ENCODE measurements at places on chromosomes 3 and 15.

DNA sequence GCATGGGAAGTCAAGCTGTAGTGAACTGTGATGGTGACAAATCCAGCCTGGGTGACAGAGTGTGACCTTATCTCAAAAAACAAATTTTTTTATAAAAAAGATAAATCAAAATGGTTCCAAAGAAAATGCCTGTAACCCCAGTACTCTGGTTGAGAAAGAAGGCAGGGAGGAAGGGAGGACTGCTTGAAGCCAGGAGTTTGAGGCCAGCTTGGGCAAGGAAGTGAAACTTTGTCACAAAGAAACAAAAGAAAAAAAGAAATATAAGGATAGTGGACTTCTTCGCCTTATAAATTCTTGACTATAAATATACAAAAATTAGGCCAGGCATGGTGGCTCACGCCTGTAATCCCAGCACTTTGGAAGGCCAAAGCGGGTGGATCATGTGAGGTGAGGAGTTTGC, 34.1 kb downstream of the SMARCC1 start:
- no peak for DNase-seq

- DNase-seq, result no peak
Measured at GRCh38 chr3:141646760-141647561, 91.1 kb upstream of the RNF7 start.

GRCh38 chr3:79361748-79362378, 405.9 kb downstream of the ROBO1 start:
- DNase-seq, result no peak

- no peak for DNase-seq
Measured at GRCh38 chr15:101625980-101626379, 26.2 kb downstream of the TM2D3 start.

- DNase-seq, result no peak
Measured at GRCh38 chr3:98903705-98904481, 2.4 kb upstream of the DCBLD2 start.

- no peak for DNase-seq
Measured at GRCh38 chr15:71219645-71220044, 104.4 kb downstream of the THSD4 start.

DNA sequence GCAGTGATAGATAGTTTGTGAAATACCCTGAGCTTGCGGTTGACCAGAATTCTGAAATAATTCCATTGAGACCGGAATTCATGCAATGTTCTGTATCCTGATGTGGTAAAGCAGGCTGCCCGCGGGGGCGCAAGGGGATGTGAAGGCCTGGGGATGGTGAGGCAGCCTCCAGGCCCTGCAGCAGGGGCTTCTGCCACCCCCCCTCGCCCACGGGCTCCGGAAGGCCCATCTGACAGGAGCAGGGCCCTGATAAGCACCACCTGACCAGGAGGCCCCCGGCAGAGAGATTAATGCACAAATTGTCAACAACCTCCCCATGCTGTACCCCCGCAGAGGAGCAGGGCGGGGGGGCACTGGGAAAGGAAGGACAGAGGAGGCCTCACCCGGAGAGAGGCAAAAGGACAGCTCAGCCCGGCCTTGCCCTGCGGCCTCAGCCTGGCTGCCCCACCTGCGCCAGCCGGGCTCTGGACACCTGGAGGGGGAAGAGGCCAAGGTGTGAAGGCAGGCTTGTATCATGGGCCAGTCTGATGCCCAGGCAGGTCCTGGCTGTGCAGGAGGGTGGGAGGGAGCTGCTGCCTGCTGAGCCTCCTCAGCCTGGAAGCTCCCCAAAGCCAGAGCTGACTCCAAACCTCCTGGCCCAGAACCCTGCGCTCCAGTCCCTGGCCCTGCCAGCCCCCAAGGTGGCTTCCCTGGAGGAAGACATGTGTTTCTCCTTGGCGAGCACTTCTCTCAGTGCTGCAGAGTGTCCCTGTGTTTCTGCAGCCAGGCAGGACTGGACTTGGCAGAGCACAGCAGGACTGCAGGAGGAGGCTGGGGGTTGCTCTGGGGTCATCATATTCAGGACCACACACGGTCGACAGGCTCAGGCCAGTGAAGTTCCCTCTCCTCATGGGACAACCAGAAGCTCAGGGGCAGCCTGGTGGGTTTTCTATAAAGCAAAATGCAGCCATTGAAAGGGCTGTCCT, 46.5 kb downstream of the RPN1 start:
- DNase-seq, result no peak

- DNase-seq, result no peak
Measured at GRCh38 chr3:174253940-174254339, 605.2 kb upstream of the NAALADL2 start.

- DNase-seq, result no peak
Measured at GRCh38 chr3:2628117-2628516, 482.1 kb downstream of the IL5RA start.

DNA sequence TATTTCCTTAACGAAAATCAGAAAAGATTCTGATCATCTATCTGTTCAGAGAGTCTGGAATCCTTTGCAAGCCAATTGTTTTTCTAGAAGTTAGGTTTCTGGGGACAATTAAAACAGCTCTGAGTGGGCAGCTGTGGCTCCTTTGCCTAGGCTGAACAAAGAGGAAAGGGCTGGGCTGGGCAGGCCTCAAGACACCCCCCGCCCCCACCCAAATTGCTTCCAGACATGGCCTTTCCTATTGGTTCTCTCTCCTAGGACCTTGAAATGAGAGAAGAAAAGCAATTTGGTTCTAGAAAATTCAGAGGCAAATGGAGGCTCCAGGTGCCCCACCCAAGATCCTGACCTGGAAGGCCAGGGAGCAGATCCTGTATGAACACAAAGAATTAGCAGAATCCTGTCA, 2.3 kb upstream of the ADPGK start:
- DNase-seq, result no peak

GRCh38 chr3:61734749-61735686, 173.6 kb downstream of the PTPRG start:
- DNase-seq, result no peak

DNA sequence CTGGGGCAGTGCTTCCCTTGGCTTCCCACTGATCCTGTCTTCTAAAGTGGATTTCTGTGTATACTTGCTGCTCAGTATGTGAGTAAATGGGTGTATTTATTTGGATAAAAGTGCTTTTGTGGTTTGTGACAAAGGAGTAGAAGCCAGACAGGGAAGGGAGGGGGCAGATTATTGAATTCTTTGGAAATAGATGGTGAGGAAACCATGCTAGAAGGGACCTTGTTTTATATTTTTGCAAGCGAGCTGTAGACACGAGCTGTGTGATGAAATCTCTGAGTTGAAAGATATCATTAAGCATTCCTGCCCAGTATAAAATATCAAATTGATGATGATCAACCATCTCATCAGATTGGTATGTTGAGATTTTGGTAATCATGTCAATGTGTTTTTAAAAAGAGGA, 68.9 kb downstream of the DUT start:
- no peak for DNase-seq

DNA sequence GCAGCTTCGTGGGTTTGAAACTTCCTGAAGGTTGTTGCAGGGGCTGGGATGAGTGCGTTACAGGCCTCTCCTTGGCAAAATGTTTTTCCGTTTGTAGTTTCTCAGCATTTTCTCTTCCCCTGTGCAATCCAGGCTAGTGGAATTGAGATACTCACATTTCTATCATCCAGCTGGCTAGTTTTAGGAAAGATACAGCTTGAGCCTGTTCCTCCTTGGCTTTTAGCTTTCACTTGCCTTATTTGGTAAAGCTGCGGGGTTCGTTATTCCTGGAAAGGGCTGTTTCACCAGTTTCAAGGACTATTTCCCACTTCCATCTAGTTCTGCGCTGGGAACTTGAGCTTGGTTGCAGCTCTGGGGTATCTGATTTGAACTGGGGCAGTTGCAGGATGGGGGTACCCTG, 90.3 kb downstream of the ITPR1 start:
- DNase-seq, result no peak

GRCh38 chr3:134404366-134404885, 30.2 kb upstream of the AMOTL2 start:
- DNase-seq, result no peak

- DNase-seq, result no peak
Measured at GRCh38 chr15:42996871-42997270, 76.3 kb upstream of the TTBK2 start.

DNA sequence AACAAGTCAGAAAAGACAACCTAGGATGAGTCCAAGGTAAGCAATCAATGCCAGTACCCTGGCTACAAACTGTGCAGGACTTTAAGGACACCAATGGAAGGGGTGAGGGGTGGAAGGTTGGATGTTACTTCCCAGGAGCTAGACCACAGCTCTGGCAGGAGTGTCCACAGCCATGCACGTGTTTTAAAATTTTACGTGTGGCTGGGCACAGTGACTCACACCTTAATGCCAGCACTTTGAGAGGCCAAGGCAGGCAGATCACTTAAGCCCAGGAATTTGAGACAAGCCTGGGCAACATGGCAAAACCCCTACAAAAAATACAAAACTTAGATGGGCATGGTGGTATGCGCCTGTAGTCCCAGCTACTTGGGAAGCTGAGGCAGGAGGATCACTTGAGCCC, 14.7 kb upstream of the HDC start:
- no peak for DNase-seq

DNA sequence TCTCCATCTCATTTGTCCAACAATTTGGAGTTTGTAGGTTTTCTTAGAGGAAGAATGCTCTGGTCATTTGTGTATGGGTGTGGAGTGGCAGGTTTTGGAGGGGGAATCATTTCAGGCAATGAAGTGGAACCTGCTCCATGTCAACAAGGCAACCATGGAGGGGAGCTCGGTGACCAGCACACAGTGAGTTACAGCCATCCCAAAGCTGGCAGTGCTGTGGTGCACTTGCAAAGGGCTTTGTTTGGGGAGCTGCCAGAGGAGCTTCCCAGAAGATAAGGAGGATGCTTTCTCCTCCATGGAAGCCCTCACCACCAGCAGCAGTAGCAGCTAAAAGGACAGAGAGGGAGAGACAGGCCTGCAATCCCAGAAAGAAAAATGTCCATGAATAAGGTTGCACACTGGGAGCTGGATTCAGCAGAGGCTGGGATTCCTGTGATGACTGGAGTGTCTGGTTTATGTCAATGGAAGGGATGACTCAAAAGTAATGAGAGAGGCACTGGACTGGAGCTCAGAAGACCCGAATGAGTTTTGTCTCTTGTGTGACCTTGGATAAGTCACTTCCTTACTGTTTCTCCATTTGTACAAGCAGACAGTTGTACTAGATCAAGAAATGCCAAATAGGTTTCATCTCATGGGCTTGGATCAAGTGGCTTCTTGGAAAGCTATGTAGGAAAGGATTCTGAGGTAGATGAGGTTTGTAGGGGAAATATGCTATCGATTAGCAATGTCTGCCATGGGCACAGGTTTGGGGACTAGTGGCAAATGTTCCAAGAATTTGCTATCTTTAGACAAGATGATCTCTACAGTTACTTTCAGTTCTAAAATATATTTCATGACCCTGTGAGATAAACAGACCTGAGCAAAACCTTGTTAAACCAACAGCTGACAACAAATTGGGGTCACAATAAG, 27.2 kb upstream of the UBE2Q2 start:
- DNase-seq, result no peak

- DNase-seq, result no peak
Measured at GRCh38 chr15:82051664-82052063, 5.8 kb upstream of the MEX3B start.

GRCh38 chr3:100902572-100902971, 90.6 kb downstream of the ABI3BP start:
- DNase-seq, result no peak

DNA sequence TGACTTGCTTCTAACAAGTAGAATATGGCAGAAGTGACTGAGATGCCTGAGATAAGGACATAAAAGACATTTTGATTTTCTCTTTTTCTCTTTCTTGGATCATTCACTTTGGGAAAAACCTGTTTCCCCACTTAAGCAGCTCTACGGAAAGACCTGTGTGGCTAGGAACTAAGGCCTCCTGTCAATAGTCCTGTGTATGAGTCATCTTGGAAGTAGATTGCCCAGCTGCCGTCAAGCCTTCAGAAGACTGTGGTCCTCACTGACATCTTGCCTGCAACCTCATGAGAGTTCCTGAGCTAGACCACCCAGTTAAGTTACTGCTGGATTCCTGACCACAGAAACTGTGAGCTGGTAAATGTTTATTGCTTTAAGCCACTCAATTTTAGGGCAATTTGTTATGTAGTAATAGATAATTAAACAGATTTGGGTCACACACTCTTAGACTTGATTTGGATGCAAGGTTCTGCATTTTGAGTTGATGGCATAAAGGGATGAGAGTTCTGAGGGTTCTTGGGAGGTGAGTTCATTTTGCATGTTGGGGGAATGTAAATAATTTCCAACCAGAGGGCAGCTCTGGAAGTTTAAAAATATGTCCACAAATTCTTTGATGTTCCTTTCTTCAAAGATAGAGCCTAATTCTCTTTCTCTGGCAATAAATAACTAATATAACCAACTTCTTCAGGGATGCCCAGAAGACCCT, 229.2 kb downstream of the SQOR start:
- DNase-seq, result no peak

DNA sequence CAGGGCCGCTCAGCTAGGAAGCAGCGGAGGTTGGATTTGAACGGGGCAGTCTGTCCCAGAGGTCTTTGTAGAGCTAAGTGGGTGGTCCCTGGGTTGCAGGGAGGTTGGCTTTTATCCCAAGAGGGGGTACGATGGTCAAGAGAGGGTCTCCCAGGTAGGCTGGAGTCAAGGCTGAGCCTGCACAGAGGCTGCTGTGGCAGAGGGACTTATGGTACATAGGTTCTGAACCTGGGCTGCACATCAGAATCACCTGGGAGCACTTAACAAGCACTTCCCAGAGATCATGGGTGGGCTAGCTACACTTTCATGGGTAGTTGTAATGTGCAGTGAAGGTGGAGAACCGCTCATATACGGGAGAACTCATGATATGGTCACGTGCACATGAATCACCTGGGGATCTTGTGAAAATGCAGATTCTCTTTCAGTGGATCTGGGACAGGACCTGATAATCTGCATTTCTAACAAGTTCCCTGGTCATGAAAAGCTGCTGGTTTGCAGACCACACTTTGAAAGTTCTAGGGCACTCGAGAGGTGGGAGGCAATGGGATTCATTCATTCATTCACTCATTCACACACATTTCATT, 2.9 kb upstream of the RASGRF1 start:
- DNase-seq, result no peak

GRCh38 chr15:49989498-49989897, 129.5 kb downstream of the ATP8B4 start:
- DNase-seq, result no peak

- DNase-seq, result no peak
Measured at GRCh38 chr3:134737516-134737915, 57.5 kb upstream of the EPHB1 start.

DNA sequence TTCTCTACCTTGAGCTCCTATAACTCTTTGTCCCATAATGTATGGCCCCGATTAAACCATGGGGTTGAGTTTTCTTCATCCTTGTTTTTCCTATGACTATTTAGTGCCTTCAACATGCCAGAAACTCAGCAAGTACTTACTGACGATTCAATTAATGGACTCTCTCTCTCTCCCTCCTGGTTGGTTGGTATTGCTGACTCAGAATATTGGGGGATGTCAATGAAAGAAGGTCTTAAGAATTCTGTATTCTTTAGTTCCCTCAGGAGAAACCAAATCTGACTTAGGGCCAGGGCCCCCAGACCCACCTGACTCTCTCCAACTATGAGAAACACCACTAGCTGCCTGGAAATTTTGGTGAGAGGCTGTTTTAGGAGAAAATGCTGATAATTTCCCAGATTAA, 40.8 kb downstream of the TM4SF4 start:
- DNase-seq, result no peak

Data from NCI-H187 treated with DMSO at 0.1 percent for 48 hours (cell line).